ENCODE measurements at places on chromosomes 4 and X.

GRCh38 chr4:62252728-62253127 lies 1052.6 kb downstream of the ADGRL3 start:
- DNase-seq: no peak

DNA sequence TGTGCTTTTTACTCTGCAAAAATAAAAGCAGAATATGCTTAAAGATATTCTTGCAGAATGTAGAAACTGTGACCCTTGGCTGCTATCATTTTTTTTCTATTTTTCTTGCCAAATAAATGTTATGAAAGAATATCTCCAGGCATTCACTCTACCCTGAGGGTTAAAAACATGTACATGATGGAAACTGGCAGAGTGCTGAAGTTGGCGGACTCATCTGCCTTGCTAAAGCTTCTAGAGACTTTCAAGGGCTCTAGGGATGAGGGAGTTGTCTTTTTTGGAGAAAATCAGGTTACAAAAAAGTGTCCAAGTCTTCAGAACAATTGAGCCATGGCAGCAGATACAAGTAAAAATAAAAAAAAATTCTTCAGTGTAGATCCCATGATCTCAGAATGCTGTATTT lies 40.5 kb upstream of the NRK start:
- DNase-seq: no peak

DNA sequence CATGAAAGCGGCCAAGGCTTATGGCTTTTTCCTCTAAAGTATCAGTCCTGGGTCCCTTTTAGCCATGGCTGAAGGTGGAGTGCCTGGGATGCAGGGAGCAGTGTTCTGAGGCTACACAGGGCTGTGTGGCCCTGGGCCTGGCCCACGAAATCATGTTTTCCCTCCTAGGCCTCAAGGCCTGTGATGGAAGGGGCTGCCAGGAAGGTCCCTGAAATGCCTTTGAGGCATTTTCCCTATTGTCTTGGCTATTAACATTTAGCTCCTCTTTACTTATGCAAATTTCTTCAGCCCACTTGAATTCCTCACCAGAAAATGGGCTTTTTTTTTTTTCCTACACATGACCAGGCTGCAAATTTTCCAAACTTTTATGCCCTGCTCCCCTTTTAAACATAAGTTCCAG lies 657.0 kb downstream of the DACH2 start:
- no peak for DNase-seq

DNA sequence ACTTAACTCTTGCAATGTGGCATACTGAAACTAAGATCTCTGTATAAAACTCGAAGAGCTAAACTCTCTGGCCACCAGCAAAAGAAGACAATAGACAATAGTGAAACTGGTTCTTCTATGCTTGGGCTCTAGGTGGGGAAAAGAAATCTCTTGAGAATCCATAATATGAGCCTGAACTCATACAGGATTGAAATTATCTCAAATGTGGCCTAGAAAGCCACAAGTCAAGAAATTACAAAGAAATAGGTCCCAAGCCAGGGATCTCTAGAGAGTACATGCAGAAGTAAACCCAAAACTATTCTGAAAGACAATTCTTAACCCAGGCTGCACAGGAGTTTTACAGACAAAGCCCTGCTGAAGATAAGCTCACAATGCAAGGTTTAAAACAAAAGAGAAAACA lies 127.4 kb downstream of the ANAPC10 start:
- DNase-seq: no peak

- no peak for DNase-seq
These were observed at the start of gene REELD1 for GRCh38 chr4:146214238-146214637. TSS of gene REELD1 (plus strand) at chr4:146214538. CDS start at chr4:146216953, 2,415 bp downstream.

GRCh38 chr4:80694171-80694570 lies 336.3 kb upstream of the BMP3 start:
- no peak for DNase-seq

- DNase-seq: no peak
These were observed 134.7 kb upstream of the FAM9C start for GRCh38 chrX:13179100-13179499.

GRCh38 chr4:185955826-185956543 lies 113.0 kb upstream of the TLR3 start:
- no peak for DNase-seq

GRCh38 chr4:67542076-67542475 lies 3.2 kb downstream of the CENPC start:
- DNase-seq: no peak

DNA sequence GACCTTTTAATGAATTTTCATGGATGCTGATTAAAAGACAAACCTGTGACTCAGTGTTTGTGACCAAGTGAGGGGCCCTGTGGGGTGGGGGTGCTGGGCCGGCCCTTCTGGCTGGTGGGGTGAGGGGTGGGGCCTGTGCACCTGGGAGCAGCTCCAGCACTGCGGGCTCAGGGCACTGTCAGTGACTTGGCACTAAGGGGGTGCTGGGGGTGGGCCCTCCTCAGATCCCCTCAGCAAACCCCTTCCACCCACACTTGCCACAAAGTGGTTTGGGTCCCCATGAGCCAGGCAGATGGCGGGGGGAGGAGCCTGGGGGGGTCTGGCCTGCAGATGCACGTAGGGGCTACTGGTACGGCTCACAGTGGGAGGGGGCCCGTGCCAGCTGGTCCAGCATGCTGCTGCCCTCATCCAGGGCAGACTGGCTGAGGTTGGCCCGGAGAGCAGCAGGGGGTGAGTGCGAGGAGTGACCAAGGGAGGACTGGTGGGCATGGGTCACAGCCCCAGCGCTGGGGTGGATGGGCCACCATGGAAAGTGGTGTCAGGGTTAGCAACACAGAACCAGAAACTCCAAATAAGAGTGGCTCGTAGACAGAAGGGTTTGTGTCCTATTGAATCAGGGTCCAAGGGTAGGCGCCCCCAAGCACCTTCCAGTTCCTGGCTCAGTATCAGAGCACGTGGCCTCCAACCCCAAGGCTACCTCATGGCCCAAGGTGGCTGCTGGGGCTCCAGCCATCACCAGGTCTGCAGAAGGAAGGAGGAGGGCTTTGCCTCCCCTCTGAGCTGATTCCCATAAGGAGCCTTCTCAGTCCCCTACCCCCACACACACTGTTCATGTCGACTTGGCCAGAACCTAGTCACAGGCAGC lies 10.1 kb downstream of the NKX1-1 start:
- DNase-seq: no peak

DNA sequence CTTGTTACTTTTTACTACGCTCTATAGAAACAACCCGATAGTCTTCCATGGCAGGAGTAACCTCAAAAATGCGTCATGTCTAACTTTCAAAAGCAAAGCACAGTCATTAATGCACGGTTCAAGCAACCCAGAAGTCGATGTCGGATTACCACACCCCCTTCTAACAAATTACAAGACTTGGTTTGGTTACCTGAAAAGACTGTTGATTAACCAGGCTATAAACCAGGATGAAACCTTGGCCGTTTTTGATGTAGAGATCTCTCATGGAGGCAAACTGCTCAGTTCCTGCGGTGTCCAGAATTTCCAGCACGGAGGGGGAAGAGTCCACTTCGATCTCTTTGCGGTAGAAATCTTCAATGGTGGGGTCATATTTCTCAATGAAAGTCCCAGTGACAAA lies 2.4 kb downstream of the RAP2C start:
- DNase-seq: no peak

DNA sequence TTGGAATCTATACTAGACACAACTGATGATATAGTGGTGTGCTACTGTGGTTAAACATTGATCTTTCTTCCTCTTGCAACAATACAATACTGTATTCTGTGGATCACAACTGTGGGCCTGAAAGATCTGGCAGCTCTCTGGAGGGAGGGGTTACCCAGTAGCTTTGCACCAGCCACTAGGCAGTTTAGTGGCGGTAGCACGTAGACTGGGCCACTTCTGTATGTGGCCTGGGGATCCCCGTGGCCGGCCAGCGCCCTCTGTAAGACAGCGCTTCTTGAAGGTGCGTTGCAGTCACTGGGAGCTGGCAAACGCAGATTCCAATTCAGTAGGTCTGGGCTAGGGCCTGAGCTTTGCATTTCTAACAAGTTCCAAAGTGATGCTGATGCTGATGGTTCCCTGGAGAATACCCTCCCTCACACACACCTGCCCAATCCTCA lies 168.6 kb downstream of the MGST2 start:
- DNase-seq: no peak

DNA sequence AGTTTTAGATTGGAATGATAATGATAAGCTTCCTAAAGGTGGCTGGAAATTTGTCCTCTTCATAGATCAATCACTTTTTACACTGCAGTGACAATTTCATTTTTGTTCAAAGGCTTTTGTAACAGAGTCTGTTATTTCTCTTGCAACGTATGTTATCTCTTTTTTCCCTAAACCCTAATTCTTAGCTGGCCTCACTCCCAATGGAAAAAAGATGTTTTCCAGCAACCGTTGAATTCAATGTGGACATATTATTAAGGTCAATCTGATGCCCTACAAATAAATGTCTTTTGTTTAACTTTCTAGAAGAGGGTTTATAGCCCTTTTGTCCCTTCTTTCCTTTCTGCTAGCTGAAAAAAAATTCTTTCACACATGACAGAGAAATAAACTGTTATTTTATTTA lies 192.7 kb upstream of the NWD2 start:
- no peak for DNase-seq

DNA sequence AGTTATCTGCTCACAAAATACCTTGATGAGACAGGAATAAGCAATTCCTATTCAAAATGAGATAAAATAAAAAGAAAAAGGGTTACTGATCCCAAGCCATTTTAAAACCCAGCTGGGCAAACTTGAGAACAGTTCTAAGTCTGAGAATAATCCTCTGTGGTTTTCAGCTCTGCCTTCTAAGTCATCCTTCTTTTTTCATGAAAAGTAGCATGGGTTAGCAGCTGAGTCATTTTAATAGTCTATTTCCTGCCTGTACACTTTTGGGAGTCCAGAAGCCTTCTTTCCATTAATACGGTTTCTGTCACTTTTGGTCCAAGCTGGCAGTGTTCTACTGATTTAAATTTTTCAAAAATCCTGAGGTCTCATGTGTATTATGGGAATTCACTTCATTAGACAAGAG lies 374.3 kb downstream of the IQCM start:
- no peak for DNase-seq

GRCh38 chr4:88106205-88106604 lies 52.2 kb downstream of the ABCG2 start:
- no peak for DNase-seq

- no peak for DNase-seq
These were observed 11.8 kb upstream of the ELF2 start for GRCh38 chr4:139188648-139189416.

- no peak for DNase-seq
These were observed 127.6 kb upstream of the MID1 start for GRCh38 chrX:10747975-10748374.

DNA sequence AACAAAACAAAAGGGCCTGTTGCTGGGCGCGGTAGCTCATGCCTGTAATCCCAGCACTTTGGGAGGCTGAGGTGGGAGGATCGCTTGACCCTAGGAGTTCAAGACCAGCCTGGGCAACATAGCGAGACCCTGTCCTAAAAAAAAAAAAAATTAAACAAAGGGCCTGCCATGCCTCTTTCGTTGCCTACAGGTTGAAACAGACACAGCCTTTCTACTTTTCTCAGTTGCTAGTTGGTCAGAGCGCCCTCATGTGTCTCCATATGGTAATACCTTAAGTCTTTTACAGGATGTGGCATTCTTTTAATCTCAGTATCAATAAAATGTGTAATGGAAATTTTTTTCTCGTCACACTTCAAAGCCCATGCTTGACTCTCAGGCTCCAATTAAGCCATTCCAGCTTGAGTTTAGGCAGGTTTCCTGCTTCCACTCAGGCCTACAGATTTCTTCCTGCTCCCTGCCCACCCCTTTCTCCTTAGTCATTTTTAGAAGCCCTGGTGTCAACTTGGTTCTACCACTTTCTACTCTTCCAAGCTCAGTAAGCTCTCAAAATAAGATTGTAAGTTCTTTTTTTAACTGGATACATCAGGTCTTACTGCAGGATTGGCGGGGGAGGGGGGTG lies 4.6 kb upstream of the SOWAHD start:
- no peak for DNase-seq

DNA sequence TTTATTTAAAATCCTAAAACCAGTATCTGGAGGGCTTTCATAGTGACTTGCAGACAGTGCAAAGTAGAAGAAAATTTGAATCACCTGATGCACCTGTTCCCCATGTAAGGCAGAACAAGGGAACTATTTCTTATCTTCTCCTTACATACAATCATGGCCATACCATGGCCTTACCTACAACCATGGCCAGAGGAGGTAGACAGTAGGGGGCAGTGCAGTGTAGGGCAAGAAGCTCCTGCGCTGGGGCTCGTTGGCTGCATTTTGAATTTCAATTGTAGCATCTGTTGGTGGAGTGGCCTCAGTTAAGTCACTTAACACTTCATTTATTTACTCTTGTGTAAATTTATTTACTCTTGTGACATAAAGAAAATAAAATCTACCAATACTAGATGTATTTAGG lies 33.0 kb downstream of the GALNTL6 start:
- DNase-seq: no peak

GRCh38 chr4:2089222-2089621 lies 30.1 kb downstream of the NAT8L start:
- DNase-seq: no peak

DNA sequence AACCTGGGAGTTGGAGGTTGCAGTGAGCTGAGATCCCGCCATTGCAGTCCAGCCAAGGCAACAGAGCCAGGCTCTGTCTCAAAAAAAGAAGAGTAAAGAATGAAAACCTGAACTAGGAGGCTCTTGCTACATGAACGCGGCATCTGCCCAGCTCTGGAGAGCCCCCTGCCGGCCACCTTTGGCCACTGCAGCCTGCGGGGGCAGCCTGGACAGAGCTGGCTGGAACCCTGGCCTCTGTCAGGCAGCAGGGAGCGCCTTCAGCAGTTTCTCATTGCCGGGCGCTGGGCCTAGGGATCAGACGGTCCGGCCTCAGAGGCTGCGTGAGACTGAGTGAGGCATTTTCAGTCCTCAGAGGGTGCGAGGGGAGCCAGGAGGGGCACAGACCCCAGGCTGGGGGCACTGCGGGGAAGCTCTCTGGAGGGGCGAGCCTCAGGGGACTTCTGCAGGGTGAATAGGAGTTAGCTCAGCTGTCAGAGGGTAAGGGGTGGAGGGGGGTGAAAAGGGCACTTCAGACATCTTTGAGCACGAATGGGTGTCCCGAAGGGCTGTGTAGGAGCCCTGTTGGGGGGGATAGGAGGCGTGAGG lies 17.5 kb downstream of the DOK7 start:
- DNase-seq: peak; percentile 35

- DNase-seq: no peak
These were observed 74.4 kb upstream of the IRF2 start for GRCh38 chr4:184548648-184549341.

GRCh38 chr4:85994576-85994975 lies 365.3 kb downstream of the MAPK10 start:
- no peak for DNase-seq

DNA sequence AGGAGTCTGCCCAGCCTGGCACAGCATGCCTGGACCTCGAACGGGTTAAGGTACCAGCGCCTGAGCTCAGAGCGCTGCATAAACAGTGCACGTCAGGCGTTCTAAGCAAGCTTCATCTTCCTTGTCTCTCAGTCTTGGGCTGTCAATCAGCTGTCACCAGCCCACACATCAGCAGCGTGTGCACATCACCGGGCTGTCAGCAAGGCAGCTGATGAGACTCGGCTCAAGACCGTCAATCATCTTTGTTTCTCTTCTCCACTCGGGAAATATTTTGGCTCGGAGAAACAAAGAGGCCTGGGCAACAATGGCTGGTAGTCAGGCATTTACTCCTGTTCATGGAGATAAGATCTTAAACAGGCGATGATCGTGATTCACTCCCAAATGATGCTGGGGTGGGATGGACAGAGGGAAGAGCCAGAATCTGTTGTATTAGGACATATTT lies 141.3 kb downstream of the LDB2 start:
- no peak for DNase-seq
